ENCODE measurements at places on chromosomes 5 and 9. TPM values are rescaled to one million over a fixed set of nuclear protein-coding genes. Genes with fewer than 3 reads are reported as not detected.

GPR150 gene
- total RNA-seq = 0.33 TPM

PCDHGB3 gene
- total RNA-seq = 0.21 TPM

HAPLN1 gene
- 248 TPM for total RNA-seq

CCDC180 gene
- total RNA-seq = 8.5 TPM

TTC16 gene
- not detected for total RNA-seq

TMEM174 gene
- total RNA-seq = not detected

TLR4 gene
- total RNA-seq = 9.5 TPM

PCDHA9 gene
- 2.0 TPM for total RNA-seq

EIF4E1B gene
- not detected for total RNA-seq

HSPB3 gene
- 0.37 TPM for total RNA-seq

UGT3A2 gene
- total RNA-seq = not detected

HBEGF gene
- 7.2 TPM for total RNA-seq

THG1L gene
- total RNA-seq = 9.2 TPM

RORB gene
- not detected for total RNA-seq

ENTREP1 gene
- total RNA-seq = 3.8 TPM

PLAC8L1 gene
- total RNA-seq = 0.97 TPM

DNA sequence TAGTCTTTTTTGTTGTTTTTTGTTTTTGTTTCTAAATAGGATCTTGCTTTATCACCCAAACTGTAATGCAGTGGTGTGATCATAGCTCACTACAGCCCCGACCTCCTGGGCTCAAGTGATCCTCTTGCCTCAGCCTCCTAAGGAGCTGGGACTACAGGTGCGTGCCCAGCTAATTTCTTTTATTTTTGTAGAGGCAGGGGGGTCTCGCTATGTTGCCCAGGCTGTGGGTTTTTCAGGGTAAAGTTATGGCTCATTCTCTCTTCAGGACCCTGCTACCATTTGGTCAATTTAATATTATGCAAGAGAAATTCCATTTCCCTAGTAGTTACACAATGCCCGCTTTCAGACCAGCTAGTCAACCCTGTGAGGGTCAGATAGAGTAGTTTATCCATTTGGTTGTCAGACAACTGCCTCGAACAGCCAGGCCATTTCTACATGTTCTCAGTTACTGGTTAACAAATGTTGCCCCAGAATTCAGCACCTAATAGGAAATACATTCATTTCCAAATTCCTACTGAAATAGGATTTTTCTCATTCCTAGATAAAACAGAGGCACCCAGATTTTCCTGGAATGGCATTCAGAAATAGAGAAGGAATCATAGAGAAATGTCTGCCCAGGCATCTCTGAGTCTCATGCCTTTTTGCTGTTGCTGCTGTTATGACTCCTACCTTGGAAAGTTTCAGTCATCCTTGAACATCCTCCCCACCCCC lies 6.4 kb upstream of the GLIS3 start:
- DNase-seq = no peak

- DNase-seq = no peak
These were observed 356.5 kb downstream of the PRELID2 start for GRCh38 chr5:145478651-145479050.

- DNase-seq = no peak
These were observed 60.5 kb upstream of the CD180 start for GRCh38 chr5:67257077-67257476.

DNA sequence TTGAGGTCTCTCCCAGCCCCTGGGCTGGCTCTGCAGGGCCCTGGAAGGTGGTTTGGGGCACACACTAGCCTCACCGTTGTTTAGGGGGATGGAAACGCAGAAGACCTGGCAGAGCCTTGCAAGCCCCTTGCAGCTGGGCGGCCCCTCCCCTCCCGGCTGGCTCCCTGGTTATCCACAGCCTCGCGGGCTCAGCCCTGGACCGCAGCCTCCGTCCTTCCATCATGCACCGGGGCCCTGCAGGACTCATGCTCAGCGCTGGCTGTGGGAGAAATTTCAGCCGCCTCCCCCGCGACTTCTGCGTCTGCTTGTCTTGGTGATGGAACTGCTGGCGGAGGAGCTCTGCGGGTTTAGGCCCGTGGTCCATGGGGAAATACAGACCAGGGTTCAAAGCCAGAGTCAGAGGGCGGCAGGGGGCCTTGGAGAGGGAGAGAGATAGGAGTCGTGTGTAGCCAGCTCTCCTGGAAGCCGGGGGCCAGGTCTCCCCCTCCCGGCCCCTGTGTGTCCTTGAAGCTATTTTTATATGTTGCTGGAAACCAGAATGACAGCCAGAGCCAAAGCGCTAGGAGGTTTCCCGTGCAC lies 75.8 kb upstream of the IER5L start:
- DNase-seq = no peak

- no peak for DNase-seq
These were observed 9.3 kb upstream of the CCL21 start for GRCh38 chr9:34719021-34719768.

DNA sequence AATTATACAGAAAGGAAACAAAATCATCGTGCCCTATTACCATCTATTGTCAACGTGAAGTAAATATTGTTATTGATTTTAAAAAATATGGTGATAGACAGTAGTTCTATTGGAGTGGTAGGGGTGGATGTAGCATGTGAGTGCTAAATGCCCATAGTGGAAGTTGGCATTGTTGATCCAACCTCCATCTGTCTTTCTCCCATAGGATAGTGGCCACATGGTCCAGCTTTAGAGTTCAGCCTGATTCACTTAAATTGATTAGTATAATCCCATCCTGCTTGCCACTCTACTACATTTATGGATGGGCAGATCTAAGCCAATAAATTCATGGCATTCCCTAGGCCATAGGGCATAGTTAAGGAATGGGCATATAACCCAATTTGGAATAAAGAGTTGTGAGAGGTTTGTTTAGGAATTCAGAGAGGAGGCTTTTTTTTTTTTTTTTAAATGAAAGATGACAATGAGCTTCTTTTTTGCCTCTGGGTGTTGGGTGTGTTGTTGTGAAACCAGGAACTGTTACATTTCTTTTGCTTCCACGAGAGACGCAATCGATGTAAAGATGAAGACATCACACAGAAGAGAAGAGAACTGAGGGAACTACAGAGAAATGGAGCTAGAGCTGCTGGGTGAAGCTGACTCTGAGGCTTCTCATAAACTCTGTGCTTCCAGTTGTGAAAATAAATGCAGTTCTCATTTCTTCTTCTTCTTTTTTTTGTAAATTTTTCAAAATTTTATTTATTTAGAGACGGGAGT lies 12.5 kb upstream of the CHD1 start:
- DNase-seq = no peak

- no peak for DNase-seq
These were observed 50.1 kb upstream of the CD180 start for GRCh38 chr5:67246546-67247268.

GRCh38 chr9:7196467-7196866 lies 438.7 kb downstream of the KDM4C start:
- DNase-seq = no peak

DNA sequence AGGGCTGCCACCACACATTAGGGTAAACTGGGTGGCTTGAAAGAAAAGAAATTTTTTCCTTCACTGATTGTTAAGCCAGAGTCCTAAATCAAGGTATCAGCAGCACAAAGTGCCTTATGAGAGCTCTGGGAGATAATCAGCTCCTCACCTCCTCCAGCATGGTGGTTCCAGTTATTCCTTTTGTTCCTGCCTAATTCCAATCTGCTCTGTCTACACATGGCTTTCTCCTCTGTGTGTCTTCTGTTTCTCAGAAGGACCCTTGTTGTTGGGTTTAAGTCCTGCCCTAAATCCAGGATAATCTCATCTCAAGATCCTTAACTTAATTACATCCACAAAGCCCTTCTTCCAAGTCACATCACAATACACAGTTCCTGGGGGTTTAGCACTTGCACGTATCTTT lies 1352.0 kb upstream of the CDH9 start:
- DNase-seq = no peak

- DNase-seq = no peak
These were observed 19.6 kb downstream of the TENT4A start for GRCh38 chr5:6732634-6733410.

- DNase-seq = peak; percentile 89
These were observed 83.9 kb downstream of the SLC1A3 start for GRCh38 chr5:36690041-36690961.

GRCh38 chr5:82881571-82882174 lies 195.5 kb downstream of the TMEM167A start:
- no peak for DNase-seq

GRCh38 chr9:17075146-17075757 lies 59.6 kb upstream of the CNTLN start:
- no peak for DNase-seq

DNA sequence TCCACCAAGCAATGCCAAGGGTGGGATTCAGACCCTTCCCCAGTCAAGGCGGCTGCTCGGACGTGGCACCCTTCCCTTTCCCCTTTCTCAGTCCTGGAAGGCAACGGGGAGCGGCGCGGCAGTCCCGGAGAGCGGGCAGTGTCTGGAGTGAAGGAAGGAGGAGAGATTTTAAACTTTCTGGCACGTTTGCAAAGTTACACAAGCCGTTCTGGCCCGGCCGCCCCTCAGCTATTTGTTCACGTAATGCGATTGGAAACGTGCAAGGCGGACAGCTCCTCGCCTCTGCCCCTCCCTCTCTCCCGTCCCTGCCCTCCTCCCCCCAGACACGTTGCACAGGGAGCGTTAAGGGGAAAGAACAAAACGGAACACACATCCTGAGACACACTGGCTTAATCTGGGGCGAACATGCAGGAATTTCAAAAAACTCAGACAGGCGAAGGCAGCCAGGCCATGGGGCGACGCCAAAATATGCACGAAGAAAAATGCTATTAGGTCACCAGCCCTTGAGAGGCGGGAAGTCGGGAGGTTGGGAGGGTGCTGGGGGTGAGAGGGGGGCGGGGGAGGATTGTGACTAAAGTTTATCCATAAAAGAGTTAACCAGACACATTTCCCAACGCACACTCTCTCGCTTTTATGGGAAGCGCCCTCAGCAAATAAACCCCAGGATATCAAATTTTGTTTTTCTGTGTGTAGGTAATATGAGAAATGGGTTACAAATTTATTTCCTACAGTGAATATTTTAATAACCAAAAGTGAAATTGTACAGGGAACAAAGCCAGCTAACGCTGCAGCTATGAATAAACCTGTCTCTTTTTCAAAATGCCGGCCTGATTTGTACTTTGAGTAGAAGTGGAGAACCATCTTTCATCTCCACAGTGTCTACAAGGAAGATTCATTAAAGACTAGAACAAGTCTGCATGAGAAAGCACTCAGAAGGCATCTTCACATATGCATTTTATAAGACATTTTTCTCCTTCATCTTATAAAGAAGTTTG lies at the start of gene LOX:
TSS of gene LOX (minus strand) at position 144 of the 995 bp plus-strand sequence. CDS start 274 bp downstream, outside the sequence.
- peak; percentile 95 for DNase-seq

- DNase-seq = no peak
These were observed 463.5 kb upstream of the RGMB start for GRCh38 chr5:98309785-98310598.

- DNase-seq = no peak
These were observed 35.3 kb upstream of the JMY start for GRCh38 chr5:79200573-79201183.

GRCh38 chr5:56094579-56095361 lies 100.0 kb upstream of the IL6ST start:
- no peak for DNase-seq

- no peak for DNase-seq
These were observed 43.7 kb downstream of the AK8 start for GRCh38 chr9:132834343-132834742.

DNA sequence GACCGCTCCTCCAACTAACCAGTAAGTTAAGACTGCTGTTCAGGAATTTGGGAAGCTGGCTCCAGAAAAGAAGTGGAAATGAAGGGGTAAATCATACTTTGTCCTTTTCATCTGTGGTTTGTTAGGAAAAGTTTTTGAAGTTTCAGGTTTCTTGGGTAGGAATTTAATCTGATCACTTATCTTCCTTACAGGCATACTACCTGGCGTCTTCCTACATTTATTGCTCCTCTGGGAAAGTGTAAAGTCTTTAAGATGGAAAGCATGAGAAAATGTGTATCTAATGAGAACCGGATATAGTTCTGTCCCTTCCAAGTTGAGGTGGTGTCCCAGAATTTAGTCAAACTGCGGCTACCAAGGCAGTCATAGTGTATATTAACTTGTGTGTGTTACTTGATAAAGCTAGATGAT lies 1.3 kb downstream of the RASA1 start:
- no peak for DNase-seq

- DNase-seq = no peak
These were observed 125.8 kb upstream of the KLF4 start for GRCh38 chr9:107615321-107615720.

DNA sequence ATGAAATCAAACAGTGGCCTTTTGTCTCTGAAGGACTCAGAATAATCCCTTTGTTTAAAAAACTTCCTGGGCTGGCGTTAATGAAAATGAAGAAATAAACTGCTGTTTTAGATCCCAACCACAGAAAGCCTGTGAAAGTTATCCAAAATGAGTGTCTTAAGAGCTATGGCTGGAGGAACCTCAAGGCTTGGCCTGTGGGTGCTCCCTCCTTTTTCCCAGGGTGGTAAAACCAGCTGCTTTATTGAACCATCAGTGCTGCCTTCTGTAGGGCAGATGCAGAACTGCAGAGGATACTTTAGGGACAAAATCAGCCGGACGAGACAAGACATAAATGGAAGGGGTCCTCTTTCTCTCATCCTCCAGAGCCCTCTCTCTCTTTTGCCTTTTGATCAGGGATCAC lies 100.9 kb downstream of the SMARCA2 start:
- DNase-seq = no peak

DNA sequence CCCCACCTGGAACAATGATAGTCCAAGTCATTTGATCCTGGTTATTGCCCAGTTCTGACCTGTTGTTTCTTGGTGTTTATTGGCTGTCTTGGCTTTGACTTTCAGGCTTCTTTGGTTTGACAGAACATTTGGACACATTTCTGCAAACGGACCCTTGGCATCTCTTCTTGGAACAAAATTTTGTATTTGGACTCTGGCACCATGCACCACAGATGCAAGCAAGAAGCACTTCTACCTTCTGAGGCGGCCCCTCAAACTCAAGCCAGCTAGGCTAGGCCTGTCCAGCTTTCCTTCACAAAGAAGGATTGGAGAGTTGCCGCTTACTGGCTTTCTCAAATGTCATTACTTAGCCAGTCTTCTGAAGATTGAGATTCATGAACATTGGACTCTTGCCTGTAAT lies 23.1 kb upstream of the FGF10 start:
- DNase-seq = no peak

GRCh38 chr9:79766091-79766490 lies 194.3 kb downstream of the TLE4 start:
- DNase-seq = no peak

DNA sequence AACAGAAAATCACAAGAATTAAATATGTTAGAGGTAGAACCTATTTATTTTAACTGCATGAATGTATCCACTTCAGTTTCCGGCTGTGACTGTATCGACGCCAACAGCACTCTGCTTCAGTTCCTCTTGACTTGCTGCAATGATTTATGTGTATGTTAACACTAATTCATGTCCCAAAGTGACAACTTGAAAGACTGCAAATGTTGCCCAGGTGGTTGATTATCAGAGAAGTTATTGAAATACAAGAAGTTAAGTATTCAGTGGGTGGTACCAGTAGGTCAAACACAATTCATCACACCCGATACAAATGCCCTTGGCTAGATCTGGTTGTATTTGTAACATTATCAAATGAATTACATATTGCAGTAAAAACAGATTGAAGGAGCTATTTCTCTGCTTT lies 622.7 kb upstream of the CDH18 start:
- DNase-seq = no peak

GRCh38 chr9:27471789-27472188 lies 52.3 kb upstream of the IFNK start:
- no peak for DNase-seq

GRCh38 chr9:123583646-123584045 lies 227.6 kb downstream of the CRB2 start:
- no peak for DNase-seq
